ENCODE measurements at places on chromosomes 4 and X.

GRCh38 chrX:136896121-136896914 lies 15.8 kb upstream of the RBMX start:
- DNase-seq: no peak

DNA sequence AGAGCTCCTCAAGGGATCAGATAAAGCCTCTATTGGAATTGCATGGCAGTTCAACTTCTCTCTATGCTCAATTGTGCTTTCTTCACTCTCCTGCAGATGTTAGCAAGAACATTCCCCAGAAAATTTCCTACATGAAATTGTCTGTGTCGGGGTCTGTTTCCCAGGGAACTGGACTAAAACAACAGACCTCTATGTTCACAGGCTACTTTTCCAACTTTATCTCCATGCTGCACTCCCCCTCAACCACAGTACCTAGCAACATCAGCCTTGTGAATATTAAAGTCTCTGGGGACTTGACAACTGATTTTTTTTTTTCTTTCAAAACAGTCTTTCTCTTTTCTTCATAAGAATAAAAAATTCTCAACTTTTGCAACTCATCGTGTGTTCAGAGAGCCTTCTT lies 1470.8 kb upstream of the ADGRL3 start:
- no peak for DNase-seq

DNA sequence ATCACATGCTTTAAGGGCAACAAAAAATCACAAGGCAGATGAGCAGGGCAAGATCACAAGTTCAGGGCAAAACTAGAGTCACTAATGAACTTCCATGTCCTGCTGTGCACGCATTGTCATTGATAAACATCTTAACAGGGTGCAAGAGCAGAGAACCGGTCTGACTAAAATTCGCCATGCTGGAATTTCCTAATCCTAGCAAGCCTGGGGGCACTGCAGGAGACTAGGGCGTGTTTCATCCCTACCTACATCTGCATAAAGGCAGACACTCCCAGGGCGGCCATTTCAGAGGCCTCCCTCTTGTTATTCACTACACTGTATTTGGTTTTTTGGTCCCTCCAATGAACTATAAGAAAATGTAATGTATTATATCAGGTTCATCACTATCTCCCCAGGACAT lies 203.6 kb downstream of the ARHGEF9 start:
- DNase-seq: no peak

- no peak for DNase-seq
Measured at GRCh38 chr4:91502365-91502764, 801.4 kb upstream of the GRID2 start.

DNA sequence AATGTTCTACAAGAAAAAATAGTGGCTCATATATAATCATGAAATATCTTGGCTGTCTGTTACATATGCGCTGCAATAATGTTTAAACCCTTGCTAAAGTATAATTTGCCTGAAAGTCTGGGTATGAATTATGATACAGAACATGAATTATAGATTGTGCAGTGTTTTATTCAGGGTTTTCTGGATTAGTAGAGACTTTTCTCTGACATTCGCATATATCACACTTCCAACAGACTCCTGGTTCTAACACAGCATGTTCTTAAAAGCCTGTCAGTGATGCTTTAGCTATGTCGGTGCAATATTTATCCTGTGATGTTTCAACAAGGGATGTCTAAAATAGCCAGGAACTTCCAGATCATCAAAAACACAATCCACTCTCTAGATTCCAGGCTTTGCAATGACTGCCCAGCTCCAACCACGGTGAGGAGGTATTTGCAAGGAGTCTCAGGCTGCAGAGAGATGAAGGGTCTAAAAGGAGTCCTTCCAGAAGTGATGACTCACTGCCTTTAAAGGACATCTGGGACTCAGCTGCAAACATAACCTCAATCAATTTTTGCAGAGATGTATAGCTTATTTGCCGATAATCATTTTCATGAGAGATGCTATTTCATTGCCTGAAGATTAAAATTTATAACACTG lies 69.4 kb downstream of the RWDD4 start:
- DNase-seq: no peak

DNA sequence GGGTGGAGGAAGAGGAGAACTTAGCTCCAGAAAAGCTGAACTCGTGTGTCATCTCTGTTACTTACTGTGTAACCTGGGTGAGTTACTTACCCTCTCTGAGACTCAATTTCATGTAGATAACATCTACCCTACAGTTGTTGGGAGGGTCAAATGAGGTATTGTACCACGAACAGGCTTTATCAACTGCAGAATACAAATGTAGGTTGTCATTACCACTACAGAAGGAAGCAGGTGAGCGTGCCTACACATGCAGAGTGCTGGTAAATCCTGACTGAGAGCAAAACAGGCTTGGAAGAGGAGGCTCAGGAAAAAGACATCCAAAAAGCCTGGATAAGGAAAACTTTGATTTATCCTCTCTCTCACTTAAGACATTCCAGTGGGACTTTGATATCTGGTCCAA lies 7.2 kb downstream of the PIGA start:
- DNase-seq: no peak

DNA sequence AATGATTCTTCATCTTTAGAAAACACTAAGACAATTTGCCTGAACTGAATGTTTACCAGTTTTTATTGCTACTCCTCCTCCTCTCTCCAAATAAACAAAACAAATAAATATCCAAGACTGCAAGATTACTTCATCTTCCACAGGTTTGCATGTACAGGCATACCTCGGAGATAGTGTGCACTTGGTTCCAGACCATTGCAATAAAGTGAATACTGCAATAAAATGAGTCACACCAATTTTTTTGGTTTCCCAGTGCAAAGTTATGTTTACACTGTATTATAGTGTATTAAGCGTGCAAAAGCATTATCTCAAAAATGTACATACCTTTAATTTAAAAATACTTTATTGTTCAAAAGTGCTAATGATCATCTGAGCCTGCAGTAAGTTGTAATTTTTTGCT lies 53.3 kb downstream of the FBXL5 start:
- no peak for DNase-seq

DNA sequence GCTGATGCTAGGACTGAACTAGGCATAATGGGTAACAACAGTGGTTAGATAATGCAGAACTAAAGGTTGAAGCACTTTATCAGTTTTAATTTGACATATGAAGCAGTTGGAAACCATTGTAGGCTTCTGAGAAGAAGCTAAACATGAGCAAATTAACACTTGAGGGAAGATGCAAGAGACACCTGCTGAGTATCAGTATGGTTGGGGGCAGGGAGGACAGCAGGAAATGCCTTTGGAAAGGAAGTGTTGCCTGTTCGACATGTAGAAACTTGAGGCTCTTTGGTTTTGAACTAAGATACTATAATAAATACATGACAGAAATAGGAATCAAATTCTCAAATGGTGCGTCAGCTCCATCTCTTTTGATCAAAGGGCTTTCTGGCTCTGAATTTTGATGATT lies 115.6 kb downstream of the FHIP1A start:
- no peak for DNase-seq

DNA sequence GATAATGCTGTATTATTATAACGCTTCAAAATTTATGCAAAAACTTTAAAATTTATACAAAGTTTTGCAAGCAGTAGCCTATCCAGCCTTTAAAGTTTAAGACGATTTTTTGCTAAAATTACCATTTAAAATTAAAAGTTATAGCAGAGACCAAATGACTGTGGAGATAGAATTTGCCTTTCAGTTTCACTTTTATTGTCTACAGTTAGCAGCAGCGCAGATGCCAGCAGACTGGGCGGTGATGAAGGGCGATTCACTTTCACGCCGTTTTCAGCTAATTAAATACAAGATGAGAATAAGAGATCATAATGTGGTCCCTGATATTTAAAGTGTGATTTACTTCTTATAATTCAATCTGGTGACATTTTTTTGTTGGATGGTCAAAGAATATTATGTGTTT lies 1381.5 kb upstream of the ADGRL3 start:
- DNase-seq: no peak

DNA sequence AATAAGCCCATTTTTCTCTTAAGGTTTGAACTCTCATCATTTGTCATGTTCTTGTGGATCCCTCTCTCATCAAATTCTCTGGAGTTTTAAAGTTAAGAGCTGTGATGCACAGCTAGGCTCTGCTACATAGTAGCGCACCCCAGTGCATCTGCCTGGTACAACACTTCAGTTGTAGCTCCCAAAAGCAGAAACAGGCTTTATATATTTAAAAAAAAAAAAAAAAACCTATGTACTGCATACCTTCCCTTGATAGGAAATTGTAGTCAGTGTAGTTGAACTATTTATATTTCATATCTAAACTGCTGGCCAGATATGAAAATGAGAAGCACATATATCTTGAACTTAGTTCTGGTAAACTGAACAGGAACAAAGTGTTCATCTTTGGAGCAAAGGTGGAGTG lies 131.4 kb downstream of the KLHL13 start:
- no peak for DNase-seq

DNA sequence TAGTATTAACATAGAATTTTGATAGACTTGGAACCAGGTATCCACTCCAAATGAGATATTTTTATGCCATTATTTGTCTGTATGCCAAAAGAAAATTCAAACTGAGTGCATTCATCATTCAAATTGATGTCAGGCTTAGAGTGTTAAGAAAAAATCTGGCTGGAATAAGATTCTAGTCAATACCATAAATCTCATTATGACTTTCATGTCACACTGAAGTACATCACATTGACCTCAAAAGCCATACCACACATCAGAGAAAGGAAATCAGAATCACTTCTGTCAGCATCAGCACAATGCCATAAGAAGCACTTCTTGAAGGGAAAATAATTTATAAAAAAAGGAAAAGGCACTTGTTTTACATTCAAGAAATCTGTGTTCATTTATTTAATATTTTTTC lies 119.0 kb upstream of the BMP3 start:
- no peak for DNase-seq

DNA sequence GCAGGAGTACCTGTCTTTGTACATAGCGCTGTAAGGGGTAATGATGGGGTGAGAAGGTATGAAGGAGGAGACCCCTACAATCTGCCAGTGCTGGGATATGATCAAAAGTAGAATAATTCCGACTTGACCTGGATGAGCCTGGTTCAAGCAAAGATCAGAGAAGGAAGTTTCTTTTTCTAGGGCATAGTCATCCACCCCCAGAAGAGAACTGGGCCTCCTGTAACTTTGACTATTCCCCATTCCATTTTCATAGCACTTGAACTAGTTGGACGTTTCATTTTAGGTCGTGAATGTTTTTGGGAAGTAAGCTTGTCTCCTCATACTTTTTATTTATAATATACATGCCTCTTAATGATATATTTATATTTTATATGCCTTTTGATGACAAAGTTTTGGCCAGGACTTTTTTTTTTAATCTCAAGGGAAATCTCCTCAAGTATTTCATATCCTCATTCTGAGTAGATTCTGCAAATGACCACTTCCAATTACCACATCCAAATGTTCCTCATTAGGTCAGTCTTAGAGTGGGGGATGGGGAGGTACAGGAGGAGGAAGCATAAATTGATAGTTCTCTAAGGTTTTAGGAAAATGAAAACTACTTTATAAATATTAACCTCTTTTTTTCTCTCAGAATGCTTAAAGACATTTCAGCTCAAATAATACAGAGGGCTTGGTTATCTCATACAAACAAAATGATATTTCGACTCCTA lies 3.5 kb downstream of the CXorf58 start:
- DNase-seq: no peak

DNA sequence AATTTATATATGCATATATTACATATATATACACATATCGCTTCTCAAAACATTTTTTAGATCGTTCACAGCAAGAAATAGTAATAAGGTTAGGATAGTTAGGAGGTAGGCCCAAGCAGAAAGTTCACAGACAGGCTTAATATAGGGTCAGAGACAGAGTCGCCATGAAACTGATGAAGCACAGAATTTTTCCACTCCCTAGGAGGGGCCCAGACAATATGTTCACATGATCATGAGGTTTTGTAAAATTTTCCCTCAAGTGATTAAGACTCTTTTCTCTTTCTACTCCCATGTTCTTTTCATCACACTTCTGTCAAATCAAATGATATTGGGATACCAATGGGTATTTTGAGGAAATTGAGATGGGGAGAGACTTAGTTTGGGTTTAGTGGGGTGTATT lies 5.2 kb upstream of the ENAM start:
- DNase-seq: no peak

DNA sequence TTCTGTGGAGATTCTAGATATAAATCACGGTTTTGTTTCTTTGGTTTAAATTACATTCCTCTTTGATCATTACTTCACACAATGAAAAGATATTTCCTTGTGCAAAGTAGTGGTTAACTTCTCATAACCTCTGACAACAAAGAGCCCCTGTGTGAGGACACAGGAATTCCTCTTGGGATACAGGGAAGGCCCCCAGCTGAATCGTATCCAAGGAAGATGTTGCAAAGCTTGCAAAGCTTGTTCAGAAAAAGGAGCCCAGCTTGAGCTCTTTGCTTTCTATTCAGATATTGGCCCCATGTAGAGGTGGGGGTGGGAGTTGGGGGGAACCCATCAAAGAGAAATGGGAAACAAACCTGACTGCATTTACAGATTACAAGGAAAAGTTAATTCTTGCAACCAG lies 145.7 kb downstream of the RELL1 start:
- DNase-seq: no peak

DNA sequence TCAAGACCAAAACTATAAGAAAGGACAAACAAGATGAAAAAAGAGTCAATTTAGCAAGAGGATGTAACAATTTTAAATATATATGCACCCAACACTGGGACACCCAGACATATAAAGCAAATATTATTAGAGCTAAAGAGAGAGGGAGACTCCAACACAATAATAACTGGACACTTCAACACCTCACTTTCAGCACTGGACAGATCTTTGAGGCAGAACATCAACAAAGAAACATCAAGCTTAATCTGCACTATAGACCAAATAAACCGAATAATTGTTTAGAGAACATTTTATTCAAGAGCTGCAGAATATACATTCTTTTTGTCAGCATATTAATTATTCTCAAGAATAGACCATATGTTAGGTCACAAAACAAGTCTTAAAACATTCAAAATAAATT lies 109.7 kb upstream of the TET2 start:
- DNase-seq: no peak

DNA sequence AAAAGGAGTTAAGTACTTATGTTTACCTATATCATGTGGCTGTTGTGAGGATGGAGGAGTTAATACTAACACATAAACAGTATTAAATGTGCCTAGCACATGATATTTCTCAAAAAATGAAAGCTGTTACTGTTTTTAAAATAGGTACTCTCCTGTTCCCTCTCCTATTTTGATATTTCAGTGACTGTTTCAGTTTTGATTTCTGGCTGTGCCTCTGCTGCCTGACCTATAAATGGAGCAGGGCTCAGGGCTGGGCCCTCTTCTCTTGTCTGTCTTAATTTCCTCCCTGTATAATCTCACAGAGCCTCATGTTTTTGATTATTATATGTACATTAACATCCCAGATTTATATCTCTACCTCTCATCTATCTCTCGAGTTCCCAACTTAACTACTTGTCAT lies 93.3 kb downstream of the UGT8 start:
- DNase-seq: no peak

- DNase-seq: no peak
Measured at GRCh38 chr4:121138039-121138825, 25.9 kb downstream of the TNIP3 start.

DNA sequence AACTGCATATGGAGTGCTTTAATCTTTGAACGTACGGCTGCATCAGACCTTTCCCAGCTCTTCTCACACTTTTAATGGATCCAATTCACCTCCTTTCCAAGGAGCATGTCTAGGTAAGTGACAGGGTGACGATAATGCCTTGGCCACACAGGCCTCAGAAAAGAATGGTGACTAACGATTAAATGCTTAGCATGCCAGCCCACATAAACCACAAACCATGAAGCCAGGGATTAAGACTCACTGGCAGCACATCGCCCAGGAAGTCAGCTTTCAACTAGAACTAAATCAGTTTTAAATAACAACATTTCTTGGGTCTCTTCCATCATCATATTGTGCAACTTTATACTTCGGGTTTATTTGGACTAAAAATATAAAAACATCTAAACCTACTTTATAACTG lies 28.7 kb downstream of the INPP4B start:
- peak; percentile 95 for DNase-seq
